ENCODE measurements at places on chromosomes 13 and 19.

DNA sequence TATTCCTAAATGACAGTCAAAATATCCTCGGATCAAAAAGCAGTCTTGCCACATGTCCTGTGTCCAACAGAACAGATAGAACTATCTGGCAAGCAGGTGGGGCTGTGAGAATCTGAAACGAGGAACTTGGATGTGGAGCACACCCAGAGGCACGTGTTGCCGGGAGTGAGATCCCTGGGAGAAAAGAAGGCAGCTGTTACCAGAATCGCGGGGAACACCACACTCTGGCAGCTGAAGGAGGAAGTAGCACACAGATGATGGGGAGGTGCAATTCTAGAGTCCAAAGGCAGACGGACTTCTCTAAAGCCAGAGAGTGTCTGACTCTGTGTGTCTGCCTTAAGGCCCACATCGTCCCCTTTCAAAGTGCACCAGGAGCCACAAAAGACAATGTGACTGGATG, 22.3 kb downstream of the SLC7A1 start:
- no peak for DNase-seq

GRCh38 chr19:17575871-17576757, 20.7 kb downstream of the COLGALT1 start:
- DNase-seq: no peak

- DNase-seq: no peak
These were observed 44.4 kb downstream of the TSHZ3 start for GRCh38 chr19:31304831-31305312.

DNA sequence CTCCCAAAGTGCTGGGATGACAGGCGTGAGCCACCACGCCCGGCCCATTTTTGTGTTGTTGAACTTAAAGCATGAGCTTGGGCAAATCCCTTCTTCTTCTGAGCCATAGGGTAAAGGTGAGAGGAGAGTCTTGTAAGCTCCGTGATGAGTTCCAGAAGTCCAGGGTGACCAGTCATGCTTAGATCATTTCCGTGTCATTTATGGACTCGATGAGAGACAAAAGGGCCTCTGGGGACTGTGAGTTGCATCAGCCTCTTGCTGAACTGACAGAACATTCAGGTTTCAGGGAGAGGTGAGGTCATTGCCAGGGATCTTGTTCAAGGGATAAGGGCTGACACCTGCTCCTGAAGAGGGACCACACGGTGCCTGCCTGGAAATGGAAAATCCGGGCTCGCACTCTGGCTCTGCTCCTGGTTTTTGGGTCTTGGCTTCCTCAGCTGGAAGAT, 53.6 kb downstream of the GADD45B start:
- DNase-seq: no peak

GRCh38 chr19:38273499-38273898, 9.1 kb downstream of the SPINT2 start:
- no peak for DNase-seq

DNA sequence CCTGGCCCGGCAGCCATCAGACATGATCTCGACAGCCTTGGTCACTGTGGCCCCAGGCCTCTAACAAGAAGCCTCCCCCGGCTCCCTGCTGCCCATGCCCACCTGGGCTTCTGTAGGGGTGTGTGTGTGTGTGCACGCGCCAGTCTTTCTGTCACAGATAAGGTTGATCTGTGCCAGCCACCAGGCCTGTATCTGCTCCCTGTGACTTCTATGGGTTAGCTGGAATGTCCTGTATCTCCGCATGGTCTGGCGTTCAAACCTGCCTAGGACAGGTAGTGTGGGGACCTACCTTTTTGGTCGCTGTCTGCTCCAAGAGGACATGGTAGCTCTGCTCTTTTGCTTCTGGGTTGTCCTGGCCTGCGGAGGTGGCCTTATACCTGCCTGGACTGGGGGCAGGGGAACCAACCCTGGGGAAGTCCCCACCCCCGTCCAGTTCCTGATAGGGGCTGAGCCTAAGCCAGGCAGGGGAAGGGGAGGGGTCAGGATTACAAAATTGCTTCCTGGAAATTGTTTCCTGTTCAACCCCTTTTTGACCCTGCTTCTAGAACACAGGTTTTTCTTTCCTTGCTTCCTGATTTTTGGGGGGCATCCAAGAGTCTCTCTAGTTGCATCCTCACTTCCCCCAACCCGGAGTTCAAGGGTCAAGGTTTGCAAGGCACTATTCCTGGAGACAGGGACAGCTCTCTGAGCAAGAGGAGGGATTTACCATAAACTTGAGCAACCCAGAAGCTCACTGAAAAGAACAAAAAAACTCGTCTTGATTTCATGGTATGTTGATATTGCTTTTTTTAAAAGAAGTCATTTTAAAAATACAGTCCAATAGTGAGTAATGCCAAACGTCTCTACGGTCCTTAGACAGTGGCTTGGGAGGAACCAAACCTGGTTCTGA, at the start of gene LRG1:
TSS of gene LRG1 (minus strand) at position 344 of the 889 bp plus-strand sequence. CDS start at position 321, 23 bp downstream.
- no peak for DNase-seq

GRCh38 chr19:45475537-45476291, 7.9 kb downstream of the FOSB start:
- DNase-seq: no peak

- DNase-seq: peak; percentile 73
These were observed 38.6 kb downstream of the LIG4 start for GRCh38 chr13:108176685-108177274.

DNA sequence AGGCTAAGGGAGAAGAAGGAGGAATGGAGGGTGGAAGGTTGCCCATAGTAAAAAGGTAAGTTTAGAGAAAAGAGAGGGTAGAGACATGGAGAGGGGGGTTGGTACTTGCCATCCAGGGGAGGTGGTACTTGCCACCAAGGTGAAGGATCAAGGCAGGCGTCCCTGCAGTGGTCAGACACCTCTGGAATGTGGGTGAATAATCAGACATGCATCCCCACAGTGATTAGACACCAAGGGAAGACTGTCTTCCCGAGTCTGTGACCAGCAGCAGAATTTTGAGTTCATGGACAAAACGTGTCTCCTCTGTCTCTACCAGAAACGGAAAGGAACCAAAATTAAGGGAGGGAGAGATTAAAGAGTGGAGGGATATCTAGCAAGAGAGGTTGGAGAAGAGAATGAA, 27.1 kb upstream of the IGFL1 start:
- DNase-seq: no peak

DNA sequence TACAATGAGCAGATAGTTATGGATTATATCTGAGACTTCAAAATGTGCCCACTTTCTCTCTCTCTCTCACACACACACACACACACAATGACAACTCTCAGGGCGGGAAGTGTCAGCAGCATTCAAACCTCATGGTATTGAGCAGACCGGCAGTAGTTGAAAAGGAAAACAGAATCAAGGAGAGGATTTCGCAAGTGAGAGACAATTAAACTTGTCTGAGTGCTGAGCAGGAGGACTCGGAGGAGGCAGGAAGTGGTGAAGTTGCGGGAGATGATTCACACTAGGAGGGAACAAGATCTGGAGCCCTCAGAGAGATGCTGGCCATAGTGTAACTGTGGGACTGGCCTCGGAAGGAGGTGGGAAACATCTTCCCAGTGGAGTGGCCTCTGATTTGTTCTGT, 353.1 kb downstream of the EFNB2 start:
- no peak for DNase-seq

GRCh38 chr13:110349239-110349638, 42.2 kb downstream of the COL4A2 start:
- no peak for DNase-seq

DNA sequence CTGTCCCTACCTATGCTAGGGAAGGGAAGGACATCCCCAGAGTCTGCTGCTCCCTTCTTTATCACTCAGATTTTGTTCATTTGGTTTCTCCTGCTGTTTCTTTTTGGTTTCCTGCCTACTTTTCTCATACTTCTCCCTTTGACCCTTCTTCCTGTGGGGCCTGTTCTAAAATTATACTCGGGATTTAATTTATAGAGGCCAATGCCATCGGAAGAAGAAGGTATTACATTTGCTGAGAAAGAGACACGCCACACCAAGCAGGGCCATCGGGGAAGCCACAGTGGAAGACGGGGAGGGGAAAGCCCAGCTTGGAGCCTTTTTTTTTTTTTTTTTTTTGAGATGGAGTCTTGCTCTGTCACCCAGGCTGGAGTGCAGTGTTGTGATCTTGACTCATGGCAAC, 46.8 kb upstream of the FARP1 start:
- no peak for DNase-seq

GRCh38 chr19:14056069-14056666, 5.7 kb downstream of the PALM3 start:
- no peak for DNase-seq

GRCh38 chr13:80336776-80337287, 4.1 kb downstream of the SPRY2 start:
- no peak for DNase-seq

GRCh38 chr19:3672575-3672948, 27.7 kb downstream of the PIP5K1C start:
- no peak for DNase-seq

DNA sequence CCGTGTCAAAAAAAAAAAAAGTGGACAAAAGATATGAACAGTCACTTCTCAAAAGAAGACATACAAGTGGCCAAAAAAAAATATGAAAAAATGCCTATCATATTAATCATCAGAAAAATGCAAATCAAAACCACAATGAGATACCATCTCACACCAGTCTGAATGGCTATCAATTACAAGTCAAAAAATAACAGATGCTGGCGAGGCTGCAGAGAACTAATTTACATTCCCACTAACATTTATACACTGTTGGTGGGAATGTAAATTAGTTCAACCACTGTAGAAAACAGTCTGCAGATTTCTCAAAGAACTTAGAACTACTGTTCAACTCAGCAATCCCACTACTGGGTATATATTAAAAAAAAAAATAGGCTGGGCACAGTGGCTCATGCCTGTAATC, 26.5 kb upstream of the FOXO1 start:
- DNase-seq: no peak

DNA sequence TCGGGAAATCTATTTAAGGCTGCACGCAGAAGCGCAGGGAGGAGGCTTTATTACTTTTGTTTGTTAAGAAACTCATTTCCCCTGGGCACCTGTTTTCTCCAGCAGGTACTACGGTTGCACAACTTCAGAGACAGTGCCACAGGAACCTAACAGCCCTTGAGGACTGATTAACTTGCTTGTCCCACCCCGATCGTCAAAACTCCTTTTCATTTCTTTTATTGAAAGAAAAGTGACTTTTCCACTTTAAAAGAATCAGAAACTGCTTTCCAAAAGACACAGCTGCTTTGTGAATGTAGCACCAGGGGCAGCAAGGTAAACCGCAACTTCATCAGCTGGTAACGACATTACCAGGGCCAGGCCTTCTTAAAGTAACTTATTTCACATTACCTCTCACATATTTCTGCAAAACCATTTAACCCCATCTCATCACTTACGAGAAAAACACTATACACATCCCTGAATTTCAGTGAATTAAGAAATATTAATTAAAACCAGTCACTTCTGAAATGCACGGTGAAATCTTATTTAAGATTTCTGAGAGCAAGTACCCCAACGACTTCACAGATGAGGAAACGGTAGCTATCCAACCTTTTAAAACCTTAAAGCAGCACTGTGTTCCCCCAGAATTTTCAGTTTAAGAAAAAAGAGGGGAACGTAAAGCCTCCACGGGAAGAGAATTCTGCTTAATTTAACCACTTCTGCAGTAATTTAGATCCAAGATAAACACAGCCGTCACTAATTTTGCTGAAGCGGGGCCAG, 1.4 kb downstream of the ANKRD10 start:
- DNase-seq: no peak

DNA sequence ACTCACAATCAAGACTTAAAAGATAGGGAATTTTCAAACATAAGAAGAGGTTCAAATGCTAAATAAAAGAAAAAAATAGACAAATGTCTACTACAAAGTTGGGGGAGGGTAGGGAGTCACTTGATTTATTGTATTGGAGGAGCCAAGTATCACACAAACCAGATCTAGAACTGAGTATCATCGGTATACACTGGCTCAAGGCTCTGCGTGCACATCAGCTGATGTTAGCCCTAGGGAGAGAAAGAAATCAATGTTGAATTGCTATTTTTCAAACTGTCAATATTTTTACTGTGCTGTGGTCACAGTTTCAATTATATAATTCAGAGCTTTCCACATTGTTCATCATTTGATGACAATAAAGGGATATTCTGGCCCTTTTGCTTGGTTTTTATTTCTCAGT, 54.9 kb upstream of the RXFP2 start:
- no peak for DNase-seq

DNA sequence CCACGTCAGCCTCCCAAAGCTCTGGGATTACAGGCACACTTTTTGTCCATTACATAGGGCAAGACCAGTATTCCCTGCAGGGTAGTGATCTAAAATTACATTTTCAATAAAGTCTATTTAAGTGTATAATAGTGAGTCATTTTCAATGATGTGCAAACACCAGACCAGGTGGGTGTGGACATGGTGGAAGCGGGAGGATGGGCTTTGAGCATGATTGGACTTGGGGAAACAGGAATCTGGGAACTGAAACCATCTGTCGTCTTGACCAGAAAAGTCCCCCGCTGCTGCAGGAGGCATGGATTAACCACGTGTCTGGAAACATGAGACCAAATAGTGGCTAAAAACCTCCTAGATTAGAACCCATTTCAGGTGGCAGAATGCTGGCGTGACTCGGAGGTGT, 4.9 kb downstream of the FXYD3 start:
- DNase-seq: no peak

GRCh38 chr13:39263531-39263930, 225.3 kb downstream of the NHLRC3 start:
- no peak for DNase-seq

- no peak for DNase-seq
These were observed 30.9 kb downstream of the ATP4B start for GRCh38 chr13:113627136-113627535.

GRCh38 chr13:48181482-48182145, 51.4 kb upstream of the ITM2B start:
- DNase-seq: no peak

- no peak for DNase-seq
These were observed 23.5 kb downstream of the NKPD1 start for GRCh38 chr19:45137179-45137761.

DNA sequence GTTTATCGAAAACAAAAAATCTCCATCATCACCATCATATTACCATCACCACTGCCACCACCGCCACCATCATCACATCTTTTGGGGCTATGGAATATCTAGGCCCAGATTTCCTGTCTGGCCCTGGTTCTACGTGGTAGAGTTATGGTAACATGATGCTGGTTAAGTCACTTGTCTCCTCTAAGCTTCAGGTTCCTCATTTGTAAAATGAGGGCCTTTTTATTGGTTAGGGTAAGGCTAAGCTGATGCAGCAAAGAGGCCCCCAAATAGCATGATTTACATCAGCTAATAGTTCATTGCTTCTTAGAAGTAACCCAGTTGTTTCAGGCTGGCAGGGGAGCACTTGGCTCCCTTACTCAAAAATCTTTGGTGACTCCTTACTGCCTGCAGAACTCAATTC, 37.9 kb downstream of the PCDH8 start:
- no peak for DNase-seq

GRCh38 chr13:74683411-74683810, 549.2 kb upstream of the KLF12 start:
- DNase-seq: no peak

GRCh38 chr19:35929876-35930275, 6.3 kb upstream of the LRFN3 start:
- no peak for DNase-seq

DNA sequence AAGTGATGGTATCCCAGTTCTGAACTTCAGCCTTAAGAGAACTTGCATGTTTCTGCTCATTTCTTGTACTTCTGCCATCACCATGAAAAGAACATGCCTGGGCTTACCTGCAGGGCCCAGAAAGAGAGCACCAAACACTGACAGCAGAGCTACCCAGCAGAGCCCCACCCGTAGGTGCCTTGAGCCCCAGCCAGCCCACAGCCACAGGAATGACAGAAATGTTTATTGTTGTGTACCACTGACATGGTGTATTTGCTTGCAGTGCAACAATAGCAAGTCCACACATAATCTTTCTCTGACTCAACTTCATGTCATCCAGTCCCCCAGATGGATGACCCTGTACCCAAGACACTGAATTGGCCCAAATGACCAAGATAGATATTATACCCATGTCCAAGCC, 195.2 kb downstream of the TSHZ3 start:
- DNase-seq: no peak
